ENCODE measurements at places on chromosomes 4 and X.

DNA sequence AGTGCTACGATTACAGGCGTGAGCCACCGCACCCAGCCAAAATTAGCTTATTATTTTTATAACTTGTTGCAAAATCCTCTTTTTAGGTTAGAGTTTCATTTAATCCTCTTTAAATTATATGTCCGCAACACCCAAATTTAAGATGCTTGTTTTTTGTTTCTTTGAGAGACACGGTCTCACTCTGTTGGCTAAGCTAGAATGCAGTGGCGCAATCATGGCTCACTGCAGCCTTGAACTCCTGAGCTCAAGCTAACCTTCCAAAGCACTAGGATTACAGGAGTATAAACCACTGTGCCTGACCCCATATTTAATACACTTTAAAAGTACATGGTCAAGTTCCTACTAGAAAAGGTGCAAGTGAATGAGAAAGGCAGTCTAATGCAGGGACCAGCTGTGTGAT lies 2.2 kb downstream of the RBBP7 start:
- DNase-seq = no peak

GRCh38 chrX:2264179-2265030 lies 236.4 kb downstream of the DHRSX start:
- DNase-seq = no peak

GRCh38 chr4:40261231-40262076 lies 64.6 kb downstream of the RHOH start:
- no peak for DNase-seq

GRCh38 chrX:151039351-151039750 lies 56.2 kb downstream of the HMGB3 start:
- no peak for DNase-seq

DNA sequence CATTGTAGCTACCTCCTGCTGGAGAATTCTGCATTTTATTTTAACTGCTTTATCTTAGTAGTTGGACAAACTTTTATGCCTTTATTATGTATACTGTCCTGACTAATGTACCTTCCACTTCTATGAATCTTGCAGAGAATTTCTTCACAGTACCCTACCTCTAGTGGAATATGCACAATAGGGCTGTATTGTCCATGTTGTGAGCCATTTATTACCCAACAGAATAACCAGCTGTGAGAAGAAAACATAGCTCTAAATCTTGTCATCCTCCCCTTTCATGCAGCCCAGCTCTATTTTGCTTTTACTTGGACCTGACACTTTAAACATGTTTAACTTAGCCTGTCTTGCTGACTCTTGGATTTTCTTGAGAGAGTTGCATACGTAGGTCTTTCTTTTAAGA lies 56.2 kb downstream of the MCUB start:
- DNase-seq = no peak

- DNase-seq = no peak
Measured at GRCh38 chrX:31436424-31436823, 364.6 kb upstream of the FTHL17 start.

GRCh38 chr4:185597532-185598188 lies 62.4 kb upstream of the PDLIM3 start:
- DNase-seq = peak; percentile 67

DNA sequence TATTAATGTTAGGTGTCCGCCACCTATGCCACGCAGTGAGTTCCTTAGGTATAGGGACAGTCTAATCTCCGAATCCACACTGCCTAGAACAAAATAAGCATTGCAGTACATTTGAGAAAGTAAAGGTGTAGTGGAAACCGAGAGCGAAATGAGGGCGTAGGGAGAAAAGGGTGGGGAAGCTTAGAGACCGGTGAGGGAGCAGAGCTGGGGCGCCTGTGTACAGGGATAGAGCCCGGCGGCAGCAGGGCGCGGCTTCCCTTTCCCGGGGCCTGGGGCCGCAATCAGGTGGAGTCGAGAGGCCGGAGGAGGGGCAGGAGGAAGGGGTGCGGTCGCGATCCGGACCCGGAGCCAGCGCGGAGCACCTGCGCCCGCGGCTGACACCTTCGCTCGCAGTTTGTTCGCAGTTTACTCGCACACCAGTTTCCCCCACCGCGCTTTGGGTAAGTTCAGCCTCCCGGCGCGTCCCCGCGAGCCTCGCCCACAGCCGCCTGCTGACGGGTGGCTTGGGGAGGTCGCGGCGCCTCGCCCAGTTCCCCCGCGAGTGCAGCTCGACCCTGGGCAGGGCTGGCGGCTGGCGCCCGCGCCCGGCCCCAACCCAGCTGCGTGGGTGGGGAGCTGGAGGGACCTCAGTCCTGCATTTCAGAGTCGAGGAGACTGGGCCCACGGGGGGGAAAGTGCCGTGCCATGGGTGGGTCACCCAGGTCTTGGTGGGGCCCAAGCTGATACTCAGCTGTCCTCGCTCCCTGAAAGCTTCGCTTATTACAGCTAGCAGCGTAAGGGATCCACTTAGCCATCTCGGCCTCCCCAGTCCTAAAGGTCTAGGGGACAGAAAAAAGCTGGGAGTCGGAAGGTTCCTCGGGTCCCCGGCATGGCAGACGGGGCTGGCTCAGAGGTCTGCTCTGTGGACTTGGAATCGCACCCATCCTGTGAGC lies at the start of gene ANXA3:
TSS of gene ANXA3 (plus strand) at position 351 of the 932 bp plus-strand sequence. CDS start 2,704 bp downstream, outside the sequence.
- peak; percentile 3 for DNase-seq

- DNase-seq = no peak
Measured at GRCh38 chr4:93983140-93983539, 154.6 kb downstream of the ATOH1 start.

GRCh38 chr4:56055027-56055977 lies 106.6 kb downstream of the CEP135 start:
- DNase-seq = no peak

DNA sequence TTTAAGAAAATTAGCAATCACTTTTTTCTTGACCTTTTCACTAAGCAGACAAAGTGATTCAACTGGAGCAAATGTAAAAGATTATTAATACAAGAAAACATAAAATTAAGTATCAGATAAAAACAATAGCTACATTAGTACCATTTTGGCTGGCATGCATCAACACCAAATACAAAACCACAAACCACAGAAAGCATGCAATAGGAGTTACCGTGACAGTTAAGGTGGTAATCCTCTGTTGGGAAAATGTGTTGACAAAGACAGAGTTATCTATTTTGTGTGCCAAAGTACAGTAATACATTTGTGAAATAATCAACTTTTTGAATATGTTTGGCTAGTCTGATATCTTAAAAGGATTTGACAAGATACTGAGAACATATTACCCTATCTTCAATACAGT lies 89.8 kb upstream of the ETNPPL start:
- no peak for DNase-seq

DNA sequence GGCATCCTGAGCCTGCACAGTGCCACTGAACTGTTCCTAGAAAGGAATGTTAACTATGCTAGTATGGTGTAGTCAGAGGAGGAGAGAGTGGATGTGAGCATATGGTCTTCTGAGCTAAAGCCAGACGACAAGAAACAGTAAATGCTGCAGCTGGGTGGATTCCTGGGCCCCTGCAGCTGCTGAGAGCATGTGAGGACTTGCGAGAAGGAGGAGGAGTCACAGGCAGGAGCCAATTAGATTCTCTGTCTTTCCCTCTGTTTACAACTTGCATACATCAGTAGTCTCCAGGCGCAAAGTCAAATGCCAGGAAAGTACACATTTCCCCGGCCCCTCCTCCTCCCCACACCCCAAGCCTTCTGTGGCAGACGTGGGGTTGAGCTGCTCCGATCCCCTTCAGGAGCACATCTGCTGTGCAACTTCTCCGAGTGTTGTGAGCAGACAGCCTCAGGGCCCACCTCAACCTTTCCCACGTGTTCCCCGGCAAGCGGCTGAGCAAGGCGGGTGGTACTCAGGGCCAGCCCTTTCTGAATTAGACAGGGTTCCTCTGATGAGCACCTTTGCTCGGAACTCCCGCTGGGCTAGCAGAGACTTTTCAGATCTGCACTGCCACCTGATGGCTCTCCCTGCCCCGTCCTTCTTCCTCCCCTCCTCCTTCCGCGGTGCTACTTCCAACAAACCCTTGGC lies 108.7 kb upstream of the ATP6AP2 start:
- DNase-seq = peak; percentile 5

GRCh38 chr4:165839615-165840333 lies 33.3 kb upstream of the TLL1 start:
- DNase-seq = no peak

- no peak for DNase-seq
Measured at GRCh38 chrX:129632443-129632842, 22.3 kb downstream of the APLN start.

DNA sequence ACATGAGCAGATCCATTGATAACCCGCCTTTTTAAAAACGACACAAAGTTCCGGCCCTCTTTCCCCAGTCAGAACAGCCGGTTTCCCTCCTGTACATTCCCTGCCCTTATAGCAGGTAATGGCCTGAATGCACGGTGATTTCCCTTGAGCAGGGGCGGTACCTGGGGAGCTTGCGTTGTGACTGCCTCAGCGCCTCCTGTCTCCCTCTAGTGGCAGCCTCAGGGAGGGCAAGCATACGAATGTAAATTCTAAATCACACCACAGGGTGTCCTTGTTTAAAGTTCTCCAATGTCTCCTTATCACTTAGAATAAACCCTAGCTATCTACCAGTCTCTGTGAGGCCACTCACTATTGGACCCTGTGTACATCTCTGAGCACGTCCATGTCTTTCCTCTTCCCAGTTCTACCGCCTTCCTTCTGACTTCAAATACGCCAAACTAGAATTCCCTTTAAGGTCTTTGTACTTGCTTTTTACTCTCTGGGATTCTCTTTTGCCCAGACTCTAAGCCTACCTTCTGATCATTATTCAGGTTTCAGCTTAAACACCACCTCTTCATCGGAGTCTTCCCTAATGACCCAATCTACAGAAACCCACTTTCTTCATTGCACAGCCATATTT lies 18.4 kb upstream of the LDB2 start:
- peak; percentile 71 for DNase-seq

DNA sequence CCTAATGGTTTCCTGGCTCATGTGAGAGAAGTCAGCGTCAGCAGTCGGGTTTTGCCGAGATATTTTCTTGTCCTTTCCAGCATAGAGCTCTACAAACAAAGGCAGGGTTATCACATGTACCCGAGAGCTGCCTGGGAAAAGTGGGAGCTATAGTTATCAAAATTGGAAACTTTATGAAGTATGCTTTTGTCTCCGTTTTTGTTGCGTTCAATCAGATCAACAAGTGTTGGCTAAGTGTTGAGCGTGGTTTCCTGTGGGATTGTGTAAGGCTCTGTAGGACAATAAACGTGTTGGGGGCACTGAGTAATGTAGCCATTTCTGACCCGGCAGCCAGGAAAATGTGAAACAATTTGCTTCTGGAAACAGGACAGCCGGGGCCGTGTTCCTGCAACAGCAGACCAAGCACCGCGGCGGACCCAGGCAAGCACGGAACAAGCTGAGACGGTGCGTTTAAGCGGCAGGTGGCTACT lies at the start of gene BMX:
TSS of gene BMX (plus strand) at position 311 of the 470 bp plus-strand sequence. CDS start 7,547 bp downstream, outside the sequence.
- DNase-seq = no peak

- DNase-seq = no peak
Measured at GRCh38 chrX:56113785-56114436, 118.2 kb upstream of the KLF8 start.

Data from stimulated activated CD4-positive, alpha-beta T cell treated with anti-CD3 and anti-CD28 coated beads, Interleukin-4, amount 100 ng/mL, for 1 hour (primary cell).